CD8-positive, alpha-beta memory T cell (primary cell): ENCODE measurements at places on chromosomes 11 and 22. TPM values are rescaled to one million over a fixed set of nuclear protein-coding genes. Genes with fewer than 3 reads are reported as not detected.

DNA sequence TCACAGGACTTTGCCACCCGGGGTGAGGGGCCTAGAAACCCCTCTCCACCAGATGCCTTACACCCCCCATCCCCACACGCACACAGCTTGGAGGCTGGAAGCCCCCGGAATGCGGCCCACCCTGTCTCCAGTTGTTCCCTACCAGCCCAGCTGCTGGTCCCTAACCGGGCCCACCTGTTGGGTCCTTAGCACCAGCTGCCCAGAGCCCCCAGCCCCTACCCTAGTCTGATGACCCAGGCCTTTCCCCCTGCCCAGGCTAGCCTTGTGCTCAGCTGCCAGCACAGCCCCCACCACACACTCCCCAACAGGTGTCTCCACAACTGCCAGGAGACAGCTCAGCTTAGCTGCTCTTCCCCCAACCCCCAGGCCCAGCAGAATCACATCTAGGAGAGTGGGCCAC lies 67.1 kb downstream of the CDKN1C start:
- DNase-seq, result no peak

- no peak for DNase-seq
Observed at GRCh38 chr11:197741-198235, 4.9 kb downstream of the SCGB1C1 start.

- DNase-seq, result no peak
Observed at GRCh38 chr11:126337126-126337473, 18.4 kb upstream of the ST3GAL4 start.

DNA sequence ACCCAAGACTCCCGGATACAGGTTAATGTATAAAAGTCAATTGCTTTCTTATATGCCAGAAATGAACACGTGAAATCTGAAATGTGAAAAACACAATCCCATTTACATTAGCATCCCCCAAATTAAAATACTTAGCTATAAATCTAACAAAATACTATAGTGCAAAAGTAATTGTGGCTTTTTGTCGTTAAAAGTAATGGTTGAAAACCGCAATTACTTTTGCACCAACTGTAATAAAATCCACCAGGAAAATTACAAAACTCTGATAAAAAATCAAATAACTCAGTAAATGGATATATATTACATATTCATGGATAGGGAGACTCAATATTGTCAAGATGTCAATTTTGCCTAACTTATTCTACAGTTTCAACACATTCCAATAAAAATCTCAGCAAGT lies 4.6 kb downstream of the TMEM225 start:
- no peak for DNase-seq

GRCh38 chr22:49553076-49553475 lies 274.6 kb downstream of the BRD1 start:
- DNase-seq, result no peak

APBB1 gene
- total RNA-seq, result 41.7 TPM

HIPK3 gene
- 50.9 TPM for total RNA-seq

PIWIL4 gene
- 0.58 TPM for total RNA-seq
